ENCODE measurements at places on chromosomes 13 and 19.

- DNase-seq = no peak
Observed at GRCh38 chr19:42076380-42076944, 496 bp downstream of the ZNF574 start.

- no peak for DNase-seq
Observed at GRCh38 chr13:30560212-30560611, 57.5 kb upstream of the USPL1 start.

DNA sequence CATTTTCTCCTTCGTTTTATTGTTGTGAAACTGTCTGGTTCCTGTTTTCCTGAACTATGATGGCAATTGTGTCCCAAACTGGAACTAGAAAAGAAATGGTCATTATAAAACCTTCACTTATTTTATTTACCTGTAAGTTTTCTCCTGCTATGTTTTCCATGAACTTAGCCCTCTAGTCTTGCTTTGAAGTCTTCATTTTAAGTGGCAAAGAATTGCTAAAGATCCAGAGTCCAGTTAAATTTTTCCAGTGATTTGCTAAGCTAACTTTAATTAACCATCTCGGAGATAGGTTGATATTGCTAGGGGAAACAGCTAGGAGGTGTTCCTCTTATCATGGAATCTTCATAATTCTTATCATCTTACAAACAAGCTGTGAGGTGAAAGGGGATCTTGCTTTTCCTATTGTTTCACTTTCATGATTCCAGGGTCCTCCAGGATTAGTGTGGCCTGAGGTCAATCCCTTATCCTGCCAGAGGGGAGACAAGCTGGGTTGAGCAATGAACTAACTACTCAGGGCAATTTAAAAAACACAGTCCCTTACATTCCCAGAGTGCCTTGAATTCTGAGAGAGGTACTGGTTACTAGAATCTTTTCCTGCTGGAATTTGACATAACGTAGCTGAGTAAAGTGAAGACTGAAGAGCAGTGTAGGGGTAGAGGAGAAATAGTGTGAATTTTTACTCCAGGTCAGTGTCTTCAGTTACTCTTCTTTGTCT is 112.5 kb downstream of the ESD start:
- no peak for DNase-seq

- DNase-seq = no peak
Observed at GRCh38 chr13:108003626-108004025, 211.7 kb downstream of the LIG4 start.

- no peak for DNase-seq
Observed at GRCh38 chr13:30572859-30573275, 44.9 kb upstream of the USPL1 start.

DNA sequence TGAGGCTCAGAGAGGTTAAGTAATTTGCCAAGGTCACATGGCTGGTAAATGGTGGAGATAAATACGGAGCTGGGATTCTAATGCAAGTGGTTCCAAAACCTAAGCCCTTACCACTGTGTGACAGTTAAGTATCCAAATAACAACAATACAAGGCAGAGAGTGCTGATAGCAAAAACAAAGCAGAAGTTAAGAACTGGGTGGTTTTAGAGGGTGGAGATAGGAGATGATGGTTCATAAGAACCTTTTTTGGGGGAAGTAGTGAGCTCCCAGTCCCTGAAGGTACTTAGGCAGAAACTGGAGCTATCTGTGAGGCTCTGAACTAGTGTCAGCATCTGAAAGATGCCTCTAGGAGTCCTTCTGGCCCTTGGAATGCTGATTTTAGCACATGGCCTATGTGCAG is 56.2 kb upstream of the UBE2L5 start:
- DNase-seq = no peak

- no peak for DNase-seq
Observed at GRCh38 chr13:76222511-76222910, 586.4 kb downstream of the LMO7 start.

GRCh38 chr13:34127523-34127922 is 309.6 kb downstream of the RFC3 start:
- no peak for DNase-seq

- no peak for DNase-seq
Observed at GRCh38 chr13:45015300-45015699, 26.0 kb downstream of the GPALPP1 start.

- DNase-seq = peak; percentile 61
Observed at GRCh38 chr13:44306371-44307192, 67.0 kb upstream of the SERP2 start.

- DNase-seq = peak; percentile 50
Observed at GRCh38 chr19:19487950-19488874, 27.1 kb downstream of the TSSK6 start.

GRCh38 chr19:12090807-12091206 is 26.3 kb downstream of the ZNF844 start:
- peak; percentile 73 for DNase-seq

- no peak for DNase-seq
Observed at GRCh38 chr19:40954573-40954972, 36.5 kb upstream of the CYP2B6 start.

GRCh38 chr19:17104679-17105078 is 29.1 kb downstream of the MYO9B start:
- no peak for DNase-seq

DNA sequence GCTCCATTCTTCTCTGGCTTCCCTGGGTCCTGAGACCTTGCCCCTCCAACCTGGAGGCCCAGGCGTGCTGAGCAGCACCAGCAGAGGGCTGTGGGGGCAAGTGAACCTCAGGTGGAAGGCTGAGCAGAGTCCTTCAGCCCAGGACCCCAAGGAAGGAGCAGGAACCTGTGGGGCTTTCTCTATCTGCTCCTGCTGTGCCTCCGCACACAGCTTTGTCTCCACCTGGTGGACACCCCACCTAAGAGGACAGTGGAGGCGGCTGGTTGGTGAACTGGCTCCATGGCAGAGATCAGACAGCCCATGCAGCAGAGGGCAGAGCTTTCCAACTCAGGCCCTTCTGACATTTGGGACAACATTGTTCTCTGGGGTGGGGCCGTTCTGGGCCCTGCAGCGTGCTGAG is 19.7 kb downstream of the ZFR2 start:
- no peak for DNase-seq

All from retina (tissue), 1 donor.